8988T (cell line): ENCODE measurements at places on chromosomes 5 and 9.
A peak's percentile ranks its signal among the peaks of the same experiment; 100 is the strongest.

GRCh38 chr9:111016426-111017045, 21.7 kb downstream of the LPAR1 start:
- no peak for DNase-seq

DNA sequence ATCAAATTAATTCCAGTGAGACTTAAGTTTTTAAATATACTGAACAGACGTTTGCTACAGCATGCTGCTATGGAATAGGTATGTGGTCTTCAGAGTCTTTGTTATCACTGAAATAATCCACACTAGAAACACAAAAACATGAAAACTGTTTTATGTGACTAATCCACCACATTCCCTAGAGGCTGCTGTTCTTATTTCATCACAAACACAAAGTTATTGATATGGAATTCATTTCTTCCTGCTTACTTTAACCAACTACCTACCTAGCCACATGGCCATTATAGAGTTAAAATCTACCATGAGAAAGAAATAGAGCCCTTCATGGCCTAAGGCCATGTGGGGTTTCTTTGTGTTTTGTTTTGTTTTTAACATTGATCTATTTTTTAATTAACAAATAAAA, 232.3 kb upstream of the PTGER4 start:
- DNase-seq, result no peak

GRCh38 chr5:58505502-58505901, 14.3 kb downstream of the GAPT start:
- no peak for DNase-seq

DNA sequence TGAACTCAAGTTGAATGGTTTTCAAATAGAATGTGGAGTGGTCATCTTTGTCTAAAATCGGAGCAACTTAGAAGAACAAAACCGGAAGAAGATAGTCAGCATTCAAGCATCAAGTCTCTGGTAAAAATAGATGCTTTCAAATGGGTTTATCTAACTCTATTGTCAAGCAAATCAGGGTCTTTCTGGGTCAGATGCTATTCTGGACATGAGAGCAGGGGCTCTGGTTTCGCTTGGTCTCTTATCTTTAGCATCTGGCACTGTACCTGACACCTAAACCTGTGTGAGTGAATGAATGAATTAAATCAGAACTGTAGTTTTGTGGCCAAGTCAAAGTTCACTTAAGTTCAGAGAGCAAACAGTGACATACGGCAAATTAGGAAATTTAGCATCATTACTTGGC, 173.5 kb downstream of the SLIT3 start:
- no peak for DNase-seq

GRCh38 chr9:87950296-87950695, 24.0 kb downstream of the CDK20 start:
- no peak for DNase-seq

DNA sequence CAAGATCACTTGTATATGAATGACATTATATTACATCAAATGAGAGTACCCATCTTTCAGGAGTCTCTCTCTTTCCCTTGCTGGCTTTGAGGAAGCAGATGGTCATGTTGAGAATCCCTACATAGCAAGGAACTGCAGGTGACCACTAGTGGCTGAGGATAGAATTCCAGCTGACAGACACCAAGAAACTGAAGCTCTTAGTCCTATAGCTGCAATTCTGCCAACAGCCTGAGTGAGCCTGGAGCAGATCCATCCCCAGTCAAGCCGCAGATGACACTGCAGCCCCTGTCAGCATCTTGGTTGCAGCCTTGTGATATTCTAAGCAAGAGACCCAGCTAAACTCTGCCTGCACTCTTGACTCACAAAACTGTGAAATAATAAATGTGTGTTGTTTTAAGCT, 531.5 kb downstream of the CSNK1G3 start:
- DNase-seq, result no peak

- no peak for DNase-seq
These were observed 417.8 kb downstream of the TMEM161B start for GRCh38 chr5:87850843-87851242.

- no peak for DNase-seq
These were observed 32.1 kb upstream of the IER5L start for GRCh38 chr9:129210125-129210524.

DNA sequence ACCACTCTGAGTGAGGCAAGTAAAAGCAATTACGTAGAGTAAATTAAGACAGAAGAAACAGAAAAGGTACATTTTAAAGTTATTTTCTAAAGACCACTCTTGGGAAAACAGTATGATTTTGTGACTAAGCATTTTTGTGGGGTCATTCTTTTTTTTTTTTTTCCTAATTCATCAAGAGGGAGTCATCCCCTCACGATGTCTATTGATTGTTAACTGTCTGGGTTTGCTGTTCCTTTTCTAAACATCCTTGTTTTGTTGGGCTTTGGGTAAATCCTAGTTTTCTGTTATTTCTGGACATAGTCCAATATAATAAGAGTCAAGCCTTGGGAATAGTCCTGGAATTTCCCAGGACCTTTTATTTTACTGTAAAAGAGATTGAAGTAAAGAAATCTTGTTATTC, 63.8 kb downstream of the ANKRD55 start:
- no peak for DNase-seq

GRCh38 chr5:68408345-68408871, 192.9 kb downstream of the PIK3R1 start:
- DNase-seq, result no peak

- no peak for DNase-seq
These were observed 4.5 kb downstream of the DAP start for GRCh38 chr5:10756549-10756948.

GRCh38 chr5:520196-520849, 3.9 kb downstream of the SLC9A3 start:
- DNase-seq, result no peak

DNA sequence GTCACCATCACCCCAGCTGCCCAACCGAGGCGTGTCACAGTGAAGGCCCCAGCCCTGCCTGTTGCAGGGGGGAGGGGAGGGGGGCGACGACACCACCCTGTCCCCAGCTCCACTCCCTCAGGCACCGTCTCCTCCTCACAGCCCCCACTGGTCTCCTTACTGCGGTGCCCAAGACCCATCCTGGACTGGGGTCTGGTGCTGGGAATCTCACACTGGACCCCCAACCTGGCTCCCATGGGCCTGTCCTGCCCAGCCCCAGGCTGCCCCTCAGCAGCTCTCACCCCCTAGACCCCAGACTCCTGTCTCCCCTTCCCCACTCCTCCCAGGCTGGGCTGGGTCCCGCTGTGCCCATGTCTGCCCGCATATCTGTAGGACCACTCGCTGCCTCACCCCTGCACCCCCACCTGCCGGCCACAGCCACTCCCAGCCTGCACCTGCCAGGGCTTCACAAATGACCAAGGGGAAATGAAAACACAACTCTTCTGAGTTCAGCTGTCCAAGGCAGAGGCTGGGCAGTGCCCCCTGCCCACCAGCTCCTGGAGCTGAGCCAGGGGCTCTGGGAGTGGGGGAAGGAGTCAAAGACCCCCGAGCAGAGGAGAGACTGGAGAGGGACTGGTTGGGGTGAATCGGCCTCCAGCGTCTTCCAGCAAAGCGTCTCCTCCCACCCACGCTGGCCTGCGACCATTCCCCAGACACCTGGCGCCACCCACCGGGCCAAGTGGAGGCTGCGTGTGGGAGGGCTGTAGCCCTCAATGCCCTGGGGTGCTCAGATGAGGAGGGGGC, 32.6 kb upstream of the EGFL7 start:
- peak; percentile 93 for DNase-seq
